AG10803 (cell line): ENCODE measurements at places on chromosomes 11 and 22.

DNA sequence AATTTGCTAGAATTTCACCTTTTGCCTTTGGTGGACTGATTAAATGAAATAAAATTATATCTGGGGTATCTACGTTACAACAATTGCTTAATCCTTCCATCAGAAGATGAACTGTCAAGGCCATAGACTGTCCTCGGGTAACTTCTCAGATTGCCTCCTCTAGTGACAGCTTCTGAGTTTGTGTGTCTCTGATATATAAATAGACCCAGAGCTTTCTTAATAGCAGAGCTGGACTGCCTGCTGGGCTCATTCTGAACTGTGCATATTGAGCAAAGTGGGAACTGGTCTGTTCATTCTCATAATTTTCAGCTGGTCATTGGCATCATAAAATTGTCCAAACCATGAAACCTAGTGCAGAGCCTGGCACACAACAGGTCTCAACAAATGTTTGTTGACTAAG, 99.1 kb upstream of the GRAMD1B start:
- no peak for DNase-seq

- DNase-seq = no peak
Observed at GRCh38 chr11:61482513-61482912, 26.0 kb upstream of the LRRC10B start.

DNA sequence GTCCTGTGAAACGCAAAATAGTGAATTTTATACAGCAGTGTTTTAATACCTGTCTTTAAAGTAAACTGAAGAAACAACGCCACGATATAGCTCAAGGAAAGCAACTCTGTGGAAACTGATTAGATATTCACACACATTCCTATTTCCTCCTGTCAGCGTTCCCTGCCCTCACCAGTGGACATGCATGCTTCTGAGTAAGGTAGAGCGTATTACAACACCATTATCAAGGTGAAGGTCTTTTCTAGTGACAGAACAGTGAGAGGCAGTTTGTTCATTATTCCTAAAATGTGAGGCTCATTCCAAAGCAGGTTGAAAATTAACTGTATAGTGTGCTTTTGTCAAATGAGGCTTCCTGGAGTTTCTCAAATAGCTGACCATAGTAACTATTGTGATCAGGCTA, 153.1 kb downstream of the DDX10 start:
- no peak for DNase-seq

- DNase-seq = peak; percentile 78
Observed at GRCh38 chr11:118438314-118438931, 2.1 kb downstream of the KMT2A start.

GRCh38 chr22:50326956-50327710, at the start of gene DENND6B:
Gene DENND6B, minus strand, starts transcription at chr22:50327012. Its CDS starts 24 bp downstream, at chr22:50326988.
- peak; percentile 74 for DNase-seq

DNA sequence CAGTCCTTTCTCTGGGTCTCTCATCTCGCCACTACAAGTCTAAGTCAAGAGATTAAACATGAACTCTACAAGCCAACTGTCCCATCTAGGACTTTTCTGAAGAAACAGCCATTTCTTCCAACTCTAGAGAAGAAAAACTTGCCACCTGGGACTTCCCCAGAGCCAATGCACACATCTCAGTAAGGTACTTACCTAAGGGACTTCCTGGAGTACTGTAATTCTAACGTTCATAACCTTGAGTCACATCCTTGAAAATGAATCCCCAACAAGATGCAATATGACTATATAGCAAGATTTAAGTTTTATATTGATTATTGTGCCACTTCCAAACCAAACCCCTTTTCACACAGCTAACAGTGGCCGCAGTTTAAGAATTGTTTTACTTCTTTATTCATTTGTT, 11.9 kb upstream of the ISX start:
- no peak for DNase-seq

- no peak for DNase-seq
Observed at GRCh38 chr11:102610200-102610599, 14.9 kb downstream of the MMP20 start.

GRCh38 chr11:58075781-58076180, 45.0 kb downstream of the OR6Q1 start:
- DNase-seq = peak; percentile 37

DNA sequence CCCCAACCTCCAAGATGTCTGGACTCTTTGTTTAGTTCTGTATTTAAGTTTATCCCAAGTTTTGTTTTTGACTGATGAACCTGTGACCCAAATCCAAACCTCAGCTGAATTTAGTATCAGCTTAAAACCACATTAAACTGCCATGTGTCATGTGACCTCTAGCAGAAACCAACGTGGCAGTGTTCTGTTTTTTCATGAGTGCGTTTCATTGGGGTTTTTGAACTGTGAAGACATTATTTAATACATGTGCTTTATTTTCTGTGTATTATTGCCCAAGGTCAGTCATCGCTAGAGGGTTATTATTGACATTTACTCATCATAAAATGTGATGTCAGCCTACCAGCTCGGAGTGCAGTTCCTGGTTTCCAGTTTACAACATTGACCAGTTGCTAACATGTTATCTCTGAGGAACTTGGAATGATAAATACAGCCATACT, 1.8 kb downstream of the TLCD5 start:
- no peak for DNase-seq

DNA sequence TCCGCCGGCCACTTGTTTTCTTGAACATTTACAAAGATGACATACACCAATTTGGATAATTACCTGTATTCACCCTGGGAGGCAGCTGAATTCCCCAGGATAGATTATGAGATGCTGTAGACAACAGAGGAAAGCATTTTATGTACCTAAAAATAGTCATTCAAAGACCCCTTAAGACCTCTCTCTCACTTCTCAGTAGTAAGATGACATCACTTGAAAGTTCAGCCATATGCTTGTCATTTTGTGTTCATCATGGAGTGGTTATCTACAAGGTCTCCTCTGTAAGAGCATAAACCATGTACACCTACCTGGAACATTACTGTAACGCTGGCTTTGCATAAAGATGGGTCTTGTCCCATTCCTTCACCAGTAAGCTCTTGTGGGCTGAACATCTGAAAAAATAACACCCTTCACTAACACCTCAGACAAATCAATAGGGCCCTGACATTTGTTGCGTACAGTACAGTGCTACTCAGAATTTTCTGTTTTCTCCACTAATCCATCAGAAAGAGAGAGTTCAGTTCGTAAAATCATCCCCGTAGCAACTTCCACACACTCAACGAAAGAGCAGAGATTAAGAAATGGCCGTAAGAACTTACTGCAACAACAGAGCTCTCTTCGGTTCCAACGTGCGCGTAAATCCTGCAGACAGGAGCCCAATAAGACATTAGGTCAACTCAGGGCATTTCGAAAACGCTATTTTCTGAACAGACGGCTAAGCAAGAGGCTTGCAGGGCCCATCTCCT, 15.6 kb upstream of the WDR74 start:
- no peak for DNase-seq
